Neural progenitor cell (in vitro differentiated cells): ENCODE measurements at places on chromosomes 3 and 15. TPM values are rescaled to one million over a fixed set of nuclear protein-coding genes. Genes with fewer than 3 reads are reported as not detected.

- H3K36me3 ChIP-seq, result no peaks in the 10 kb centered on the region
- no peak overlapping the region for H3K27ac ChIP-seq
- no peaks in the 10 kb centered on the region for H3K4me1 ChIP-seq
- DNase-seq, result no peak
These were observed 55.0 kb downstream of the PLAAT1 start for GRCh38 chr3:193295985-193296384.

GRCh38 chr3:117761703-117762620 lies 1052.4 kb downstream of the TUSC7 start:
- H3K36me3 ChIP-seq, result no peaks in the 10 kb centered on the region
- peaks cover 24% of the 10 kb centered on the region for H3K4me1 ChIP-seq
- no peak overlapping the region for H3K4me3 ChIP-seq
- no peaks in the 10 kb centered on the region for H3K27me3 ChIP-seq
- H3K27ac ChIP-seq, result no peak overlapping the region

GRCh38 chr15:78056714-78057269 lies 20.7 kb downstream of the TBC1D2B start:
- no peaks in the 10 kb centered on the region for H3K27me3 ChIP-seq
- H3K36me3 ChIP-seq, result no peaks in the 10 kb centered on the region
- H3K4me1 ChIP-seq, result peaks cover 12% of the 10 kb centered on the region
- no peak overlapping the region for H3K27ac ChIP-seq
- no peak for DNase-seq
- no peak overlapping the region for H3K4me3 ChIP-seq

The SOX14 gene
- not detected in 2 replicates for total RNA-seq

The ALDH1L1 gene
- total RNA-seq, result 0.31 and 0.60 TPM in 2 replicates

DNA sequence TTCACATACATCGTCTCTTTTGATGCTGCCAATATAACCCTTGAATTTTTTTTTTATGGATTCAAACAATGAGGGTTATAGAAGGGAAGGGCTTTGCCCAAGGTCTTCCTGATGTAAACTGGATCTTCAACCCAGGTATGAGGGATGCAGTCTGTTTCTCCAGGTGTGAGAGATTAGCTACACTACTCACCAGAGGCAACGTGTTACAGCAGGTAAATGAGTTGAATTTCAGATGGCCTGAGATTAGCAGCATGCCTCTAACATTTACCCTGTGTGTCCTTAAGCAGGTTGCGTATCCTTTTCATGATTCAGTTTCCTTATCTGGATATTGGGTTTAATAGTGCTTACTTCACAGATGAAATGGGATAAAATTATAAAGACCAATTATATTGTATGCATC lies 1.9 kb downstream of the RTP4 start:
- DNase-seq, result no peak
- H3K36me3 ChIP-seq, result no peaks in the 10 kb centered on the region
- H3K27ac ChIP-seq, result no peak overlapping the region

DNA sequence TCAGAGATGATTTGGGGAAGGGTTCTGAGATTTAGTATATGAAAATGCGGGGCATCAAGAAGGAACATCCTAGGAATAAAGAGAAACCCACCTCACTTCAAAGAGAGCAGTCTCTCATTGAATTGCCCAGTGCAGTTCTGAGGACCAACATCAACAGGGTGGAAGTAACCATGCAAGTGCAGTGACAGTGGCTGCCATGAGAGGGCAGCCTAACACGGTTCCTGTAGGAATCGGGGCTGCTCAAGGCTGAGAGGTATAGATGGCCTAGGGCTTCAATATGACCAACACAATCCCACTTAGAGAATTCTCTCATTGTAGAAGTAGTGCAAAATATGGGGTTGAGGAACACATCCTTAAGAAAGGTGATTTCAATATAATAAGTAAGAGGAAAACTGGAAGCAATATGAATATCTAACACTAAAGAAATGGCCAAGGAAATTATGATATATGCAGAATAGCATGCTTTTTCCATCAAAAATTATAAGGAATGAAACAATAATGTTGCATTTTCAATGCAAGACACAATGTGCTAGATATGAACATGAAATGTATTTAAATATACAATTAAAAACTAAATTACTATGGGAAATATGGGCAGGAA lies 51.1 kb upstream of the ARRDC4 start:
- no peaks in the 10 kb centered on the region for H3K4me1 ChIP-seq
- H3K4me3 ChIP-seq, result no peak overlapping the region
- H3K36me3 ChIP-seq, result no peaks in the 10 kb centered on the region
- H3K27ac ChIP-seq, result no peak overlapping the region
- DNase-seq, result peak; percentile 80

The TMA7 gene
- 472 and 510 TPM in 2 replicates for total RNA-seq

- peaks cover 27% of the 10 kb centered on the region for H3K4me1 ChIP-seq
- no peak overlapping the region for H3K4me3 ChIP-seq
- H3K36me3 ChIP-seq, result no peaks in the 10 kb centered on the region
These were observed 27.2 kb upstream of the MUC20 start for GRCh38 chr3:195693428-195694216.

GRCh38 chr15:96553931-96554330 lies 223.4 kb downstream of the NR2F2 start:
- no peak overlapping the region for H3K27ac ChIP-seq
- no peak overlapping the region for H3K4me3 ChIP-seq
- no peak for DNase-seq
- no peaks in the 10 kb centered on the region for H3K36me3 ChIP-seq

The RETNLB gene
- not detected in 2 replicates for total RNA-seq

DNA sequence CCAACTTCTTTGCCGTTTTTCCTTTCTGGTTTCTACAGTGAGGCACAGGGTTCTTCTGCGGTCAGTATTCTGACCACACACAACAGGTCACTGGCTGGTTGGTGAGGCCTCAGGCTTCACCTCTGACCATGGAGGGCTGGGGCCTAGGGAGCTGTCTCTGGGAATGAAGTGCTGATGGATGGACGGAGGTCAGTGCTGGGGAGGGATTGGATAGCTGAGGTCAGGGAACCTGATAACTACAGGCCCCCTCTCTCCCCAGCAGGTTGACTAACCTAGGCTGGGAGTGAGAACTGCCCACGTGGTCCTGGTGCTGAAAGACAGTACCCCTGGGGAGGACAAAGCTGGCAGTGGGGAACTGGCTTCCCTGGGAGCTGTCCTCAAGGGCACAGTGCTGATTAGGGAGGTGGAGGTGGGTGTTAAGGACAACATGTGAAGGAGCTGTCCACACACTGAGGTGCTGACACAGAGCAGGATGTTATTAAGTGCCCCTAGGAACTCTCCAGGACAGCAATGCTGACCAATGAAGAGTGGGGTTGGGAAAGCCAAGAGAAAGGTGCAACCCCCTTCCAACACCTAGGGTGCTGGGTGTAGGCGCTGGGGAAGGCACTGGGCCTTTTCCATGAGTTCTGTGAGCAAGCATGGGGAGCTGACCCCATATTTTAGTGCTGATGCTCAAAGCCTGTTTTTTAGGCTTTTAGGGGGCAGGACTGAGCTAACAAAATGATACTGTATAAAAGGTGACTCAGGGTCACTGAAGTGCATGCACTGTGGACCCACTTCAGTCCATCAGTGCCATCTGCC lies 45.2 kb downstream of the ATP2B2 start:
- H3K4me3 ChIP-seq, result no peak overlapping the region
- H3K36me3 ChIP-seq, result no peaks in the 10 kb centered on the region
- peak; percentile 98 for DNase-seq
- no peaks in the 10 kb centered on the region for H3K4me1 ChIP-seq
- H3K27ac ChIP-seq, result no peak overlapping the region

GRCh38 chr15:35993196-35993595 lies 447.2 kb upstream of the DPH6 start:
- no peak overlapping the region for H3K27ac ChIP-seq
- no peaks in the 10 kb centered on the region for H3K36me3 ChIP-seq
- no peaks in the 10 kb centered on the region for H3K27me3 ChIP-seq
- no peak overlapping the region for H3K4me3 ChIP-seq

GRCh38 chr3:58009026-58009748 lies 965 bp downstream of the FLNB start:
- no peaks in the 10 kb centered on the region for H3K36me3 ChIP-seq
- peak; percentile 41 for DNase-seq
- H3K4me3 ChIP-seq, result peak overlapping the region; percentile 86
- H3K27ac ChIP-seq, result no peak overlapping the region

- peak; percentile 83 for DNase-seq
- H3K4me1 ChIP-seq, result peaks cover 5% of the 10 kb centered on the region
- H3K27ac ChIP-seq, result no peak within 1 kb of the TSS
- no peaks in the 10 kb centered on the region for H3K36me3 ChIP-seq
- peak within 1 kb of the TSS; percentile 51 for H3K4me3 ChIP-seq
These were observed at the start of gene ESYT3 for GRCh38 chr3:138434276-138434874. Gene ESYT3, plus strand, starts transcription at chr3:138434616. Its CDS starts 183 bp downstream, at chr3:138434799.

- no peak for DNase-seq
- no peaks in the 10 kb centered on the region for H3K27me3 ChIP-seq
- H3K36me3 ChIP-seq, result no peaks in the 10 kb centered on the region
- no peak overlapping the region for H3K4me3 ChIP-seq
- no peak overlapping the region for H3K27ac ChIP-seq
These were observed 8.7 kb upstream of the PLCL2 start for GRCh38 chr3:16875876-16876550.

DNA sequence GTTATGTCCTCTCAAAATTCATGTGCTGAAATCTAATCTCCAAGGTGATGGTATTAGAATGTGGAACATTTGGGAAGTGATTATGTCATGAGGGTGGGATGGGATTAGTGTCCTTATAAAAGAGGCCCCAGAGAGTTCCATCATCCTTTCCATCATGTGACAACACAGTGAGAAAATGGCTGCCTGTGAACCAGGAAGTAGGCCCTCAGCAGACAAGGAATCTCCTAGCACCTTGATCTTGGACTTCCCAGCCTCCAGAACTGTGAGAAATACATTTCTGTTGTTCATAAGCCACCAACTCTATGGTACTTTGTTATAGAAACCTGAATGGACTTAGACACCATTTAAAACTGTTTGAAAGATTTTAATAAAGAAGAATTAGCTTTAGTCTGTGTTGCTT lies 20.8 kb downstream of the SUCNR1 start:
- no peak overlapping the region for H3K27ac ChIP-seq
- no peaks in the 10 kb centered on the region for H3K36me3 ChIP-seq
- no peaks in the 10 kb centered on the region for H3K27me3 ChIP-seq
- no peak overlapping the region for H3K4me3 ChIP-seq

The EFCC1 gene
- total RNA-seq, result 1.1 and 1.5 TPM in 2 replicates

- H3K36me3 ChIP-seq, result no peaks in the 10 kb centered on the region
- H3K4me3 ChIP-seq, result no peak overlapping the region
- no peak overlapping the region for H3K27ac ChIP-seq
- H3K4me1 ChIP-seq, result no peaks in the 10 kb centered on the region
- no peak for DNase-seq
- H3K27me3 ChIP-seq, result no peaks in the 10 kb centered on the region
These were observed 16.1 kb downstream of the MAP6D1 start for GRCh38 chr3:183809270-183809669.

GRCh38 chr3:11447584-11448200 lies 175.5 kb downstream of the ATG7 start:
- H3K27ac ChIP-seq, result no peak overlapping the region
- no peak overlapping the region for H3K4me3 ChIP-seq
- peaks cover under 1% of the 10 kb centered on the region for H3K4me1 ChIP-seq
- no peaks in the 10 kb centered on the region for H3K36me3 ChIP-seq
- DNase-seq, result no peak

DNA sequence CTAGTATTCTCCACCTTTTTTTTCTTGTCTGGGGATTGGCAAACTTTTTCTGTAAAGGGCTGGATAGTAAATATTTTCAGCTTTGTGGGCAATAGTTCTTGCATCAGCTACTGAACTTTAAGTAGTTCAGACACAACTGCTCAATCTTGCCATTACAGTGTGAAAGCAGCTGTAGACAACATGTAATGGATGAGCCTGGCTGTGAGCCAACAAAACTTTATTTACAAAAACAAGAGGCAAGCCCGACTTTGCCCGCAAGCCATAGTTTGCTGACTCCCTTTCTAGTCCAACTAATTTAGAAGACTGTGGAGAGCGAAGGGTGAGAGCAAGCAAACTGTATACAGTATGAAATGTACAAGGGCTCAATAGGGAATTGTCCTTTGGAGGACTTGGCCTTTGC lies 6.2 kb downstream of the FRMD4B start:
- peaks cover under 1% of the 10 kb centered on the region for H3K4me1 ChIP-seq
- H3K27ac ChIP-seq, result no peak overlapping the region
- H3K4me3 ChIP-seq, result no peak overlapping the region

DNA sequence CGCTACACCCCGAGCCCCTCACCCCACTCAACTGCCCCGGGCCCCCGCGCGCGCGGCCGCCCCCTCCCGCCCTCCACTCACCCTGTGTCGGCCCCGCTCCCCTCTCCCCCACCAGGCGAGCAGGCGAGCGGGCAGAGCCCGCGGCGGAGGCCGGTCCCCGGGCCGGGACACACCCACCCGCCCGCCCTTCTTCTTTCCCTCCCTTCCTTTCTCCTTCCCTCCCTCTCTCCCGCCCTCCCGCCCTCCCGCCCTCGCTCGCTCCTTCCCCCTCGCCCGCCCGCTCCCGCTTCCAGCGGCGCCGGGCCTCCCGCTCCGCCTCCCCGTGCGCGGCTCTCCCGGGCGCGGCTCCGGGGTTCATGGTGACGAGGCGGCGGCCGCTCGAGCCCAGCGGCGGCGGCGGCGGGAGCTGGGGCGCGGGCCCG lies at the start of gene CTDSPL:
CTDSPL (plus strand) TSS at position 261 of the 422 bp plus-strand sequence. CDS start 320 bp downstream, outside the sequence.
- H3K4me1 ChIP-seq, result peaks cover 13% of the 10 kb centered on the region
- H3K4me3 ChIP-seq, result peak within 1 kb of the TSS; percentile 86
- peak; percentile 82 for DNase-seq
- peaks cover 11% of the 10 kb centered on the region for H3K27me3 ChIP-seq
- no peak within 1 kb of the TSS for H3K27ac ChIP-seq

The CHL1 gene
- total RNA-seq, result 0.49 and 0.59 TPM in 2 replicates

- no peak overlapping the region for H3K4me3 ChIP-seq
- H3K4me1 ChIP-seq, result peaks cover 20% of the 10 kb centered on the region
These were observed 4.3 kb downstream of the SLC51A start for GRCh38 chr3:196220587-196220986.

GRCh38 chr3:25597535-25598101 lies 67.1 kb downstream of the TOP2B start:
- H3K36me3 ChIP-seq, result peaks cover 9% of the 10 kb centered on the region
- no peaks in the 10 kb centered on the region for H3K27me3 ChIP-seq
- H3K27ac ChIP-seq, result no peak overlapping the region
- H3K4me3 ChIP-seq, result no peak overlapping the region
- DNase-seq, result no peak

The CHRD gene
- 2.3 and 6.8 TPM in 2 replicates for total RNA-seq

DNA sequence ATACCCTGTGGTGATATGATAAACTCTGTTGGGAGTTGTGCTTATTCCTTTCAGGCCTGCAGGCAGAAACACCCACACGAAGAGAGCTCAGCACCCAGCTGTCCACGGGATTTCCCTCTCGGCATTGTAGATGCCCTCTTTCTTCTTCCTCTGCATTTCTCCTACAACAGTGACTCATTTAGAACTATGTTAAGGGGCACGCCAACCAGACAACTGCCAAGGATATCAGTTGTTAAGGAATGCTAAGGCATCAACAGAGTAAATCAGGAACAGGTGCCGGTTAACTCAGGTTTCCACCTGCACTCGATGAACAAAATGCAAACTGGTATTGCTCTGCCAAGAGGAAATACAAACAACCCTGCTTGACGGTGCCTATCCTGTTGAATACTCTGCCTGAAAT lies 270.0 kb upstream of the PEX5L start:
- no peak overlapping the region for H3K27ac ChIP-seq
- no peak overlapping the region for H3K4me3 ChIP-seq
- no peak for DNase-seq
- H3K27me3 ChIP-seq, result no peaks in the 10 kb centered on the region

The IQCH gene
- total RNA-seq, result 6.4 and 21.0 TPM in 2 replicates

The AMT gene
- total RNA-seq, result 35.4 and 46.0 TPM in 2 replicates

- H3K36me3 ChIP-seq, result no peaks in the 10 kb centered on the region
- no peak overlapping the region for H3K27ac ChIP-seq
- H3K4me1 ChIP-seq, result peaks cover 24% of the 10 kb centered on the region
- peak; percentile 59 for DNase-seq
- H3K27me3 ChIP-seq, result no peaks in the 10 kb centered on the region
These were observed 106.2 kb upstream of the CHMP2B start for GRCh38 chr3:87120881-87121280.
